Suprapubic skin (tissue), 4 donors: ENCODE measurements at places on chromosomes 5 and 9.

DNA sequence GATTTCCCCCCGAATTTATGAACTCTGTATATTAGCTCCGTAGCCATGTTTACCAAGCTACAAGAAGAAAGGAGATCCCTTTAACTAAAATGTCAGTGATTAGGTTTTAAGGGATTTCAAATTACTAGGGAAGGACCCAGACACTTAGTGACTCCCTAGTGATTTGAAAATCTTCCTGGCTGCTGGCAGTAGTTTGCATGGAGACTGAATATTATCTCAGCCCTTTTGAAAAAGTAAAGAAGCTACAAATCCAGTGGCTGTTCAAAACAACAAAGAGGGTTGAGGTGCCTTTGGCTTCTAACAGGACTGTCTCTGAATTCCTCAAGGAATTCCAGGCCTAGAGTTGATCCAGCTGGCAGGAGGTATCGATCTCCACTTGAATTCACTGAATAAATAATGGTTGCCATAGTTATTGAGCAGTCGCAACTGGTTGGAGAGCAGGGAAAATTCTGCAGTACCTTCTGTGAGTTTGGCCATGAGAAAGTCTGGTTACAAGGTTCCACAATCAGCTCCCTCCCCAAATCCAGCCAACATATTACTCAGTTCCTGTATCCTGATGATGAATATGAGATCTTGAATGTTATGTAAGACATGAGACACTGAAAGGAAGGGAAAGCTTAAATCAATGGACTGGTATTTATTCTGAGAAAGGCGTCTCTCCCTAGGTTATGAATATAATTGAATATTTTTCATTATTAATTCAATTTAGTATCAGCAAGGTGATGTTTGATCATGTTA is 37.7 kb downstream of the NR4A3 start:
- H3K4me1 ChIP-seq, result no peaks in the 10 kb centered on the region
- no peaks in the 10 kb centered on the region for H3K27me3 ChIP-seq
- DNase-seq, result no peak

DNA sequence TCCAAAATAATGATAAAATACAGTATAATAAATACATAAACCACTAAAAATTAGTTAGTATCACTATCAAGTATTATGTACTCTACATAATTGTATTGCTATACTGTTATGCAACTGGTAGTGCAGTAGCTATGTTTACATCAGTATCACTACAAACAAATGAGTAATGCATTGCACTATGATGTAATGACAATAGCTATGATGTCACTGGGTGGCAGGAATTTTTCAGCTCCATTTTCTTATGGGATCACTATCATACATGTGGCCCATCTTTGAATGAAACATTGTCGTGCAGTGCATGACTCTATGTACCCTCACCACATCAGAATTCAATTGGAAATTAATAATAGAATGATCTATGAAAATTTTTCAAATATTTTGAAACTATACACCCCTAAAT is 201.3 kb downstream of the MPDZ start:
- H3K27me3 ChIP-seq, result no peaks in the 10 kb centered on the region
- H3K27ac ChIP-seq, result no peak overlapping the region
- no peak overlapping the region for H3K4me3 ChIP-seq
- no peaks in the 10 kb centered on the region for H3K36me3 ChIP-seq
- DNase-seq, result no peak

- H3K27ac ChIP-seq, result no peak overlapping the region
- no peaks in the 10 kb centered on the region for H3K4me1 ChIP-seq
- H3K36me3 ChIP-seq, result no peaks in the 10 kb centered on the region
- H3K27me3 ChIP-seq, result no peaks in the 10 kb centered on the region
- no peak for DNase-seq
- no peak overlapping the region for H3K4me3 ChIP-seq
These were observed 335.3 kb upstream of the ADAMTS16 start for GRCh38 chr5:4804691-4805360.

GRCh38 chr9:81489046-81489445 is 200.3 kb downstream of the TLE1 start:
- no peak overlapping the region for H3K27ac ChIP-seq
- H3K4me3 ChIP-seq, result no peak overlapping the region
- no peaks in the 10 kb centered on the region for H3K4me1 ChIP-seq
- no peaks in the 10 kb centered on the region for H3K36me3 ChIP-seq
- DNase-seq, result no peak

DNA sequence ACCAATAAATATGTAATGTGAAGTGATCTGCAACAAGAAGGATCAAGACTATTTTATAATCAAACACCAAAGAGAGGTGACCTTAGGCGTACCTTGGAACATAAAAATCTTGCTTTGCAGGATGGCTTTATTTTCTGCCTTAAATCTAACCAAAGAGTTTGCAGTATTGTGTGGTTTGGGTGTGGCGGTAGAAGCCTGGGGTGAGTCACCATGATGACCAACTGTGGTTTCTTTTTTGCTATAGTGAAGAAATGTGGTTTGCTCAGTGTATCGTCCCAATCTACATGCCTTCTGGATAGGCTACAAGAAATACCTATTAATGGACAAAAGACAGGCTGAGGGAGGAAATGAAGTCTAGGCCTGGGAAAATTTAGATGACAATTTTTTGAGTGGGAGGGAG is 5.1 kb upstream of the CAST start:
- H3K36me3 ChIP-seq, result no peaks in the 10 kb centered on the region
- DNase-seq, result no peak
- peak overlapping the region; percentile 71 for H3K27ac ChIP-seq
- H3K4me3 ChIP-seq, result no peak overlapping the region

- peaks cover 94% of the 10 kb centered on the region for H3K36me3 ChIP-seq
- no peak overlapping the region for H3K27ac ChIP-seq
- peaks cover 3% of the 10 kb centered on the region for H3K4me1 ChIP-seq
These were observed 11.8 kb upstream of the MRNIP start for GRCh38 chr5:179870403-179870903.

- no peak for DNase-seq
- no peaks in the 10 kb centered on the region for H3K4me1 ChIP-seq
- no peaks in the 10 kb centered on the region for H3K27me3 ChIP-seq
- no peak overlapping the region for H3K4me3 ChIP-seq
- no peaks in the 10 kb centered on the region for H3K36me3 ChIP-seq
These were observed 44.5 kb upstream of the PPP3R2 start for GRCh38 chr9:101639311-101639710.

GRCh38 chr5:154653418-154653763 is 101.8 kb upstream of the LARP1 start:
- H3K27ac ChIP-seq, result no peak overlapping the region
- no peaks in the 10 kb centered on the region for H3K27me3 ChIP-seq
- H3K4me3 ChIP-seq, result no peak overlapping the region
- no peaks in the 10 kb centered on the region for H3K36me3 ChIP-seq

DNA sequence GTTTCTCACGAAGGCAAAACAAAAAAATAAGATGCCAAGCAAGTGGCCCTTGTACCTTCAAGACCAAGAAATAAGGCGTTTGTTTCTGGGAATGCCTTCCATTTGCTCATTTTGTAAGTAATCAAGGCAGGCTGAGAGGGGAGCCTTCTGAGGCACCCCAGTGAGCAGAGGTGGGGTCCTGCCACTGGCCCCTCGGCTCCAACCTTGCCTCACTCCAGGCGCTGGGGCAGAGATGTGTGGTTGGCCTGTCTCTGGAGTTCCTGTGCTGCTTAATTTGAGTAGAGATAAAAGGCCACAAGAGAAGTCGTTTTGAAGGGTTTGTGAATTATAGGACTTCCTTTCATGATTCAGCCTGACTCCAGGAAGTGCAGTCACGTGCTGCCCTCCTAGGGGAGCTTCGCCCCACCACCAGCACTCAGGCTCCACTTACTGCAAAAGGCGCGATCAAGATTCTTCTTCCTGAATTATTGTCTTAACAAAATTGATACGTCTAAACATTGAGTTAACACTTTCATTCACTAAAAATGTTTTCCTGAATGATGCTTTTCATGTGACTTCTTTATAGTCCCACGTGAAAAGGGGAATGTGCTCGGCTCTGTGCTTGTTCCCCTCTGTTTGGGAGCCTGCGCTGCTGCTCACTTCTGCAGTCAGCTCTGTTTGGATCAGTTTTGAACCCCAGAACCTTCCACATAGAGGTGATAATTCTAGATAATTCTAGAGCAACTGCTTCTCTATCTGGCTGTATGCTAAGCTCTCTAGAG is 13.7 kb downstream of the SYK start:
- H3K4me3 ChIP-seq, result no peak overlapping the region
- peaks cover 15% of the 10 kb centered on the region for H3K4me1 ChIP-seq
- DNase-seq, result no peak
- no peaks in the 10 kb centered on the region for H3K27me3 ChIP-seq
- no peak overlapping the region for H3K27ac ChIP-seq
- no peaks in the 10 kb centered on the region for H3K36me3 ChIP-seq

- no peak for DNase-seq
- no peaks in the 10 kb centered on the region for H3K4me1 ChIP-seq
- H3K27me3 ChIP-seq, result no peaks in the 10 kb centered on the region
These were observed 71.0 kb downstream of the BRINP1 start for GRCh38 chr9:119298076-119298853.

GRCh38 chr5:110738503-110738811 is 350 bp upstream of the SLC25A46 start:
- no peaks in the 10 kb centered on the region for H3K36me3 ChIP-seq
- peak; percentile 79 for DNase-seq
- peak overlapping the region; percentile 89 for H3K27ac ChIP-seq
- H3K27me3 ChIP-seq, result no peaks in the 10 kb centered on the region

DNA sequence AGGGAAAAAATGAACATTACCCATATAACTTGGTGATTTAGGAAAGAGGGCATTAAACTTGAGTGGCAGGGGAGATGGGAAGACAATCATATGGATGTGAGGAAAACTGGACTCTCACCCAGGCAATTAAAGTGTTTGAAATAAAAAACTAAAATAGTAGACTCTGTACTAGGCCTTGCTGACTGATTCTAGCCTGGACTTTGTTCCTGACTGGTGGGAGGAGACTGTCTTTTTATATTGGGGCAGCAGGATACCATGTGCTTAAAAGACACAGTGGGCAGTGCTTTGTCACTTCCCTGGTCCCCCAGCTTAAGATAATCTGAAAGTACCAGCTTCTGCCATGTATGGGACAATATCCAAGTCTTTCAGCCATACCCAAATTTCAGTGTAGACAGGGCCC is 107.0 kb downstream of the ACTL7B start:
- no peak overlapping the region for H3K4me3 ChIP-seq
- DNase-seq, result no peak
- no peaks in the 10 kb centered on the region for H3K27me3 ChIP-seq
- H3K27ac ChIP-seq, result no peak overlapping the region
